ENCODE measurements at places on chromosomes 3 and 15.

GRCh38 chr3:131744765-131745164 lies 242.0 kb upstream of the MRPL3 start:
- DNase-seq = no peak

DNA sequence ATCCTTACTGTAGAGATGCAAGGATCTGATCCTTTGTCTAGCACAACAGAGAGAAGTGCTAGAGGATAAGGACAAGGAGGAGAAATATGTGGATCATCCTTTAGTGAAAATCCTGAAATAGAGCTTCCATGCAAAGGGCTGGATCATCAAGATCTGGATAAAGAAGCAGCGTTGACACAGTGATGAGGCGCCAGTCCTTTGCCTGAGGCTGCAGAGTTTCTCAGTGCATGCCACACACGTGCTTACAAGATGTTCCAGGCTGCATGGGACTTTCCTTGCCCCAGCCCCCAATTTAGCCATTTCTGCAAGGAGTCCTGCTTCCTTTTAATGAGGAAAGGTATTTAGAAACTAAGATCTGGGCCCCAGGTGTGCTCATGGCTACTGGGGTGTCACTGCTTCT lies 7.2 kb upstream of the ABTB1 start:
- no peak for DNase-seq

DNA sequence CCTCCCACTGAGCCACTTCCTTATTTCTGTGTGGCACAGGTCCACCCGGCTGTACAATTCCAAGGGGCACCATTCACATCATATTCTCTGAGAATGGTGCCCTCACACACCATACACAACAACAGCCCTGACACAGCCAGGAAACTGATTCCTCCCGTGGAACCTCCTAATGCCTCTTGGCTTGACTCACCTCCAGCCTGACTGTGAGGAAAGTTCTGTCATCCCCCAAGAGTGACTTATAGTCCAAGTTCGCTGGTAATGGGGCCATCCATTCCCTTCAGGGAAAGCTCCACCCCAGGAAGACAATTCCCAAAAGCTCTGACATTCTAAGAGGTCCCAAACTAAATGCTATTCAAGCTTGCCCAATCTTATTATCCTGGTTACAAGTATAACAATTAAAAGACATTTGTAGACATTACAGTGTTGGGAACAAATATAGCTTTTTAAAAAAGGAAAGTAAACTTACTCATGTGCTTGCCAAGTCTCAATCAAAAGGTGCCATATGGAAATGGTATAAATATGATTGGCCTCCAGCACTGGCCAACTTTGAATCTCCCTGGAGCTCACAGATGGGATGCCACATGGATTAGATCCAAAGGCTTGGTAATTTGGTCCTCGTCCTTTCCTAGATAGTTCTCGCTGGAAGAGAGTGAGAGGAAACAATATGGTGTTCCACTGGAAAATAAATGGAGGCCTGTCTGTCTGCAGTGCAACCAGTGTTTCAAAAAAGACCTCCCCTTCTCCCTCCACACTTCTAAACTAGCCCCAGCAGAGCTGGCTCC lies 56.3 kb upstream of the PSMD6 start:
- DNase-seq = no peak

DNA sequence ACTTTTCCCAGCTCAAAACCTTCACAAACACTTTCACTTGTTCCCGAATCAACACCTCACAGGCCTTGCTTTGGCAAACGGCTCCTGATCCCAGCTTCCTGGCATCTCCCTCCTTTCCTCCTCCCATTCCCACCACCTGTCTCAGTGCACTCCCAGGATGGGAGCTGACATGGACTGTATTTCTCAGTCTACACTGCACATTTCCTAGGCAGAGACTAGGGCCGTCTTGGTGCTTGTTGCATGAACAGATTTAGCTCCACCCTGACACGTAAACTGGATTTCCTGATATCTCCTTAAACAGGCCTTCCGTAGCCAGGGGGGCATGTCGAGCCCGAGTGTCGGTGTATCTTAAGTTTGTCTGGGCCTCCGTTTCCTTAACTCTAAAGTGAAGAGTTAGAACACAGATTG lies 790 bp upstream of the WHAMM start:
- no peak for DNase-seq

DNA sequence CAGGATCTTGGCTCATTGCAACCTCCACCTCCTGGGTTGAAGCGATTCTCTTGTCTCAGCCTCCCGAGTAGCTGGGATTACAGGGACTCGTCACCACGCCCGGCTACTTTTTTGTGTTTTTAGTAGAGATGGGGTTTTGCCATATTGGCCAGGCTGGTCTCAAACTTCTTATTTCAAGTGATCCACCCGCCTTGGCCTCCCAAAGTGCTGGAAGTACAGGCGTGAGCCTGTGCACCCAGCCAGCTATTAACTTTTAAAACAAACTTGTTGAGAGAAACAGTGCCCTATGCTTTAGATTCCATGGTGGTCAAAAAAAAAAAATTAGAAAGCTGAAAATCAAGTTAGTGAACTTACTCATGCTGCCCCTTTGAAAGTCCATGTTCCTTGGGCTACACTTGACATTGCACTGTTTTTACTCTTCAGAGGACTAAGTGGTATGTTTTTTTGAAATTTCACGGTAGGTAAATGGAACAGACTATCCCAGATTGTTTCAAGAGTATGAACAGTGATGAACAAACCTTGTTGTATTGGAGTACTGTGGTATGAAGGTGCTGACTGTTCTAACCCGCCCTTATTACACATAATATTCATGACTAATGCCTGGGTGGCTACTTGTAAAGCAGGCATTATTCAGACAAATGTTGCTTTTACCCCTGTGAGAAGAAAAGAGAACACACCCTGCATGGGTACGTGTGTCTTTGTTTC lies 206.9 kb downstream of the KLHL25 start:
- no peak for DNase-seq

- no peak for DNase-seq
These were observed 19.6 kb upstream of the CPOX start for GRCh38 chr3:98612996-98613517.

DNA sequence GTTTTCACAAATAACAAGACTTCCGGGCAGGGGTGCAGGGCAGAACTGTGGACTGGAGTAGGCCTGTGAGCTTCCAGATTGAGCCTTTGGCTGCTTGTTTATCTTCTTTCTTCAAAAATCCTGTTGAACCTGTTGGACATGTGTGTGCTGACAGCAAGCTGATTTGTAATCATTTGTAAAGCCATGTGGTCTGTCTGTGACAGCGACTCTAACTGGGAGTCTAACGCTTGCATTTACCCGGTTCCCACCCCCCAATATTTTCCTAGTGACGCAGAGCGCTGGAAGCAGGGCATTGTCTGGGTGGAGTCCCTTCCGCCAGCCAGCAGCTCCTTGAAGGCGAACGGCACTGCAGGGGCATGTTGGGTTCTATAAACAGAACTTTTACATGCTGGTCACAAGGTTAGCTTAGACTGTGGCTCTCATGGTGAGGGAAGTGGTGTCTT lies 85.7 kb upstream of the MYZAP start:
- no peak for DNase-seq

All from activated CD4-positive, alpha-beta T cell treated with anti-CD3 and anti-CD28 coated beads for 24 hours (primary cell).